ENCODE measurements at places on chromosomes 3 and 15. TPM values are rescaled to one million over a fixed set of nuclear protein-coding genes. Genes with fewer than 3 reads are reported as not detected.

- peak; percentile 40 for DNase-seq
Measured at GRCh38 chr3:43786102-43786501, 95.4 kb downstream of the ABHD5 start.

DNA sequence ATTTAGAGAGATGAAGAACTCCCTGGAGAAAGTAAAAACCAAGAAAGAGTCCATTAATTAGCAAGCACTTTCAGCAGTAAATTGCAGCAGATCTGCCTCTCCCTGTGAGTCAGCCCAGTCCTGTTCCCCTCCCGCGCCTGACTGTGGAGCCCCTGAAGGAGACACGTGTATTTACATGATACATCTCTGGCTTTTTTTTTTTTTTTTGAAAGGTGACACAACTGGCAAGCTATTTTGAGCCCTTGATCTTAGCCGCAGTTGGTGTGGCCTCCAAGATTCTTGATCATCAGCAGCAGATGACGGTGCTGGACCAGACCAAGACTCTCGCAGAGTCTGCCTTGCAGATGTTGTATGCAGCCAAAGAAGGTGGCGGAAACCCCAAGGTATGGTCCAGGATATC is 271.8 kb upstream of the TPM1 start:
- DNase-seq: peak; percentile 99

GRCh38 chr3:194749631-194750490 is 64.2 kb downstream of the FAM43A start:
- DNase-seq: no peak

DNA sequence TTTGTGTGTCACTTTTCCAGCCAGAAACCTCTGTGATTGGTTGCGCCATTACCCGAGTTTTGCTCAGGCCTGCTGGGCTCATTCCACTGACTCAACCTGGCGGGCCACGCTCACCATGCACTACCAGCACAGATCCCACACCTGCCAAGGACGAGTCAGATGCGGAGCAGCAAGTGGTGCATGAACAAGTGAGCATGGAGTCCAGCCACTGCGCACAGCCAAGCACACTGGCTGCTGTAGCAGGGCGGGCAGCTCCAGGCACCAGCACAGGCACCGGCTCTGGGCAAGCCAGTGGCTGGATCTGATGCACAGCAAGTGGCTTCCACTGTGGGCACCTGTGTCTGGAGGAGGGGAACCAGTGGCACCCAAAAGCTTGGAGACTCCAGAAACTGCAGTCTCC is 110.4 kb downstream of the CBLB start:
- no peak for DNase-seq

GRCh38 chr3:84904212-84904611 is 54.6 kb upstream of the CADM2 start:
- DNase-seq: no peak

- no peak for DNase-seq
Measured at GRCh38 chr3:126083138-126083445, 832 bp downstream of the SLC41A3 start.

GRCh38 chr3:23960649-23961048 is 15.6 kb downstream of the NR1D2 start:
- no peak for DNase-seq

- DNase-seq: no peak
Measured at GRCh38 chr3:171895900-171896299, 52.8 kb downstream of the TMEM212 start.

GRCh38 chr3:169522595-169523529 is 140.7 kb downstream of the MECOM start:
- DNase-seq: no peak

GRCh38 chr3:32312251-32312650 is 73.8 kb downstream of the CMTM8 start:
- no peak for DNase-seq

- DNase-seq: no peak
Measured at GRCh38 chr3:65922441-65922840, 116.3 kb downstream of the MAGI1 start.

DNA sequence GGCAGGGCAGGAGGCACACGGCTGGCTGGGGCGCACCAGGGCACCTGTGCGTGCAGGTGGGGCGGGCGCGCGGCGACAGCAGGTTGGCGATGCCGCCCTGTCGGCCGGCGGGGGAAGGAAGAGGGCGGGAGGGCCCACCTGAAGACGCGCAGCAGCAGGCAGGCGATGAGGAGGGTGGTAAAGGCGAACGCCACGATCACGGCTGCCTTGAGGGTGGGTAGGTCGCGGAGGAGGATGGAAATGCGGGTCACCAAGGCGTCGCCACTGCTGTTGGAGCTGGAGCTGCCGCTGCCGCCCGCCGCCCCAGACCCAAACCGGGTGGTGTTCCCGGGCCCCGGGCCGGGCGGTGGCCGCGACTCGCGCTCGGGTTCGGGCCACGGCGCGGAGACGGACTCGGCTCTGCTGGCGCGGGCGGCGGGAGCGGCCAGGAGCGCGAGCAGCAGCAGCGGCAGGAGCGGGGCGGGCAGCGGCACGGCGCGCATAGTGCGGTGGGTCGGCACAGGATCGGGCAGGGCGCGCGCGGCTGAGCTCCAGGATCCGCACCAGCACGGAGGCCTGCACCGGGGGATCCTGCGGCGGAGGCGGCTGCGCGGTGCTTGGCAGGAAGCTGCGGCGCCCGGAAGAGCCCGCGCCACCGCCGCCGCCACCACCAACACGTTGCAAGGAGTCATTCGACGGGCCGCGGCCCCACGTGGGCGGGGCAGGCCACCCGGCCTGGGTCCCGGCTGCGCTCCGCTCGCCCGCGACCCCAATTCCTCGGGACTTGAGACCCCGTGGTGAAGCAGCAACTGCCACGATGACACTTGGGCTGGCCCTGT is at the start of gene FAM174B:
Gene FAM174B (minus strand): TSS at position 598 of the 818 bp plus-strand sequence.
- DNase-seq: no peak

DNA sequence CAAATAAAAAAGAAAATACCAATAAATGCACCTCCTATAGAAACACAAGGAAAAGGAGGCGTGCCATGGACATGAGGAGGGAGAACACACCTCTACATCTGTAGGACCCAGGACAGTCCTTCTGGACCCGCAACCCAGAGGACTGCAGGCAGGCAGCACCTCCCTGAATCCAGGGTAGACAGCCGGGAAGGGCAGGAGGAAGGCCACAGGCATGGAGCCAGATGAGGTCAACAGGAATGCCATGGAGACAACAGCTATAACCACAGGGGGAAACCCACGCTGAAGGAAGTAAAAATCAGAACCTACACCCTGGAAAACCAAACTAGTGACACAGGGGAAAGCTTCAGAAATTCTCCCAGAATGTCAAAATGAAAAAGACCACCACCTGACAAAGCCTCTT is 248.8 kb upstream of the NSMCE3 start:
- no peak for DNase-seq

DNA sequence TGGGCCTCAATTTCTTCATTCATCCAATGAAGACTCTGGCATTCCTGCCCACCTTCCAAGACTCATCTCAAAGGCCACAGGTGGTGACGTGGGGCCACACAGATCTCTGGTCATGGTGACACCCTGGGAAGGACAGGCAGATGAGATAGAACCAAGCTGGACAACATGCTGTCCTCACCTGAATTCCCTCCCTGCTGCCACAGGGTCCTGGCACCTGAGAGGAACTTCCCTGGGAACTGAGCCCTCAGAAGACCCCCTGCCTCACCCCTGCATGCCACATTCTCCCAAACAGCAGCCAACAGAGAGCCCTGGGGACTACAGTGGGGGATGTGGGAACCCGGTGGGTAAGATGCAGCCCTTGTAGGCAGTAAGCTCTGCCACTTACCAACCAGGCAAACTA is 10.7 kb downstream of the KLF15 start:
- DNase-seq: no peak

DNA sequence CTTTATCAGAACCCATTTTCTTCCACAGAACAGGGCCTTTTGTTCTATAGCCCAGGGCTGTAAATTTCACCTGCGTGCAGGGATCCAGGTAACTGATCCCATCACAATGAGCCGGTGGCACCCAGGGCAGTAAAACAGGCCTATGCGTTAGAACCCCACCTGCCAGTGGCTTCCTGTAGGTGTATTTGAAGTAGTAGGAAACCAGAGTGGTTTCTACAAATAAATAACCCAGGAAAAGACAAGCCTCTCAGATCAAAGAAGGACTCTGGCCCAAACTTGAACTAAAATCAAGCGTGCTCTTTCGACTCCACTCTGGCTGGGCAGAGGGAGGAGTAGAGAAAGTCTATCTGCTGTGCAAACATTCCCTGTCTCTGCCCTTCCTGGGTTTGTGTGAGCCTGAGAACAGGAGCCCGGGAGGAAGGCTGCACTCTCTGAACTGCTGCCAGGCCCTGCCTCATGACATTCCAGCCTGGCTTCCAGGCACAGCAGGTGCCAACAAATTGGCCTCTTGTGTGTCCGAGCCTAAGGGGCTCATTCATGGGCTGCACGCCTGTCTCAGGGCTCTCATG is 77.7 kb downstream of the CEMIP start:
- peak; percentile 45 for DNase-seq

DNA sequence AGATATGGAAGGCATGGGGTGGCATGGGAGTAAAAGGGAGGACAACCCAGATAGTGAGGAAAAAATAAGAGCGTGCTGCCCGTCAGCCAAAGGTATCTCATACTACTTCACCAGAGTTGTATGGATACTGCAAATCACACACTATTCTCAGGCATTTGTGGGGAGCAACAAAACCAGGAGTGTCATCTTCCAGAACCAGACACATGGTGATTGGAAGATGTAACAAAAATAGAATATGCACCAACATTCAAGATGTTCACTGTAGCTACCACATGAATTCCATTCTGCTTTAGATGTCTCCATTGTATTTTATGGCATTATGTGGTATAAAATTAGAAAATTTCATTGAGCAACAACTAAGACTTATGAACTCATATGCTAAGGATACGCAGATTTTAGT is 34.9 kb downstream of the CD47 start:
- DNase-seq: no peak

GRCh38 chr3:149487598-149488197 is 13.2 kb downstream of the TM4SF4 start:
- DNase-seq: peak; percentile 42

DNA sequence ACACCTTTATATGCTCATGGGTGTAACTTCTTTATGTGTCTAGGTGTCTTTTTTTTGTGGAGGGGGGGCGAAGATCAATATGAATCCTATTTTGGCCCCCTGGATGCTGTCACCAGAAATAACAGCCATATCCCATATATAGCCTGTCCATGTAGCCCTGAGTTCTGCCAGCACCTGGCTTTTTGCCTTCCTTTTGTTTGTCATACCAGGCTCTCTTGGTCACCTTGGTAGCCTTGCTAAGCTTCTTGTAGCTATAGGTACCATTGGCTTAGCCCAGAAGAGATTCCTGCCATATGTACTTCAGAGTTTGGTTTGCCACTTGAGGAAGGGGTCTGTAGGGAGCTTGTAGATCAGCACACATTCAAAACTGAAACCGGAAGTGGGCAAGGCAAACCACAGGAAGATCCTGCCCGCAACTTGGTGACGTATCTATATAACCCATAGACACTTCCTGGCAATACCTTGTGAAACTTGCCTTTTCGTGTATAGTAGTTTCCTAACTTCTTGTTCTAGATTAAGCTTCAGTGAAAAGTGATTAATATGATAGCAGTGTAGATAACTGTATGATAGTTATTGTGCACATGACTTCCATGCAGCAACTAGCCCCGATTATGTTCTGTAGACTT is 11.9 kb downstream of the RASA2 start:
- DNase-seq: peak; percentile 93

DNA sequence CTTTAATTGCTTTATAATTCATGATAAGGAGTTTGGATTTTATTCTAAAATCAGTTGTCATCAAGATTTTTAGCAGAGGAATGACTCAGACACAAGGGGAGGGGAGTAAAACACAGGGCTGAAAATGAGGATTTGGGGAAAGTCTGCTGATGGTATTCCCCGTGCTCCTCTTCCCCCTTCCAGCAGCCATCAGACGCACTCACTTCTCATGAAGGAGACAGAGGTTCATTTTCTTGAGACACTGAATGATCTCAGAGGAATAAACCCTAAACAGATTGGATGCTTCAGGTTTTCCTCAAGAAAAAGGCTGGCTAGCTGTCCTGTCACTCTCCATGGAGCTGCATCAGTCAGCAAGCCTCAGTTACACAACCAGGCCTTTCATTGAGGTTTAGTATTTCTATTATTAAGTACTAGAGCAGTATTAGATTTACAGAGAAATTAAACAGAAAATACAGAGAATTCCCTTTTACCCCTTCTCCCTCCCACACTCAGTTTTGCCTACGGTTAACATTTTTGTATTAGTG is 166.4 kb downstream of the C3orf70 start:
- no peak for DNase-seq

LMCD1 gene
- 1.3 TPM for total RNA-seq

SELENOT gene
- 239 TPM for total RNA-seq

KNG1 gene
- total RNA-seq: not detected

GOLGA8K gene
- 0.47 TPM for total RNA-seq

LRRC31 gene
- not detected for total RNA-seq

VIPR1 gene
- not detected for total RNA-seq

OIP5 gene
- 37.5 TPM for total RNA-seq

C3orf49 gene
- total RNA-seq: not detected

CYB561D2 gene
- 69.0 TPM for total RNA-seq

CCDC50 gene
- total RNA-seq: 131 TPM

CYP11A1 gene
- 0.87 TPM for total RNA-seq

GREM1 gene
- not detected for total RNA-seq

CPA3 gene
- not detected for total RNA-seq

CLDN18 gene
- not detected for total RNA-seq

EBLN2 gene
- 1.6 TPM for total RNA-seq

ISL2 gene
- total RNA-seq: 0.57 TPM
